NAMALWA (cell line): ENCODE measurements at places on chromosomes 7 and 10.

DNA sequence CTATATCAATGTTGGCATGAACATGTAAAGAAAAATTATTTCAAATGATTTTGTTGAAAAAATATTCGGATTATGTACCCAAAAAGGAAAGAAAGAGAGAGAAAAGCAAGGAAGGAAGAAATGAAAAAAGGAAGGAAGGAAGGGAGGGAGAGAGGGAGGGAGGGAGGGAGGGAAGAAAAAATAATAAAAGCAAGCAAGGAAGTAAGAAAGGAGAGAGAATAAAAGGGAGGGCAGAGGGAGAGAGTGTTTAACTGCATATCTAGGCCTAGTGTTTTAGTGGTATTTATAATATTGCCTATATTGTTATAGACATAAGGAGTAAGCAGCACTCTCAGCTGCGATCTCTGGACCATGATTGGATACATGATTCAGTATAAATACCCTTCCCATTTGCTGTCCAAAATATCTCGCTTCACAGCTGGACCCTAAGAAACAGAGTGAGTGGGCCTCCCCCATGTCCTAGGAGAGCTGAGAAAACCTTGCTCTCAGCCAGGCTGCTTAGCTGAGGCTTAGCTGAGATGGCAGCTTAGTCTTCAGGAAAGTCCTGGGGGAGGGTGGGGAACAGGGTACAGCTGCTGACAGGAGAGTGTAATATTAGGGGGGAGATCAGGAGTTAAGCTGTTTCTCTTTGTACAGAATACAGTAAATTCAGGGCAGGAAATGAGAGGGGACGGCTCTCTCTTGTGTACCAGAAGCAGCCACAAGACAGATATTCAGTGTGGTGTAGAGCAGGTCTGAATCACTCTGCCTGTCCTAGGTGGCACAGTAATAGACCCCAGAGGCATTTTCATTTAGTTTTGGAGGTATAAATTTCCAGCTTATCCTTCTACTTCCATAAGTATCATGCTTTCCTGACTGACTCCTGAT, 66.8 kb upstream of the TARP start:
- no peak for DNase-seq

GRCh38 chr7:51446785-51447184, 130.2 kb upstream of the COBL start:
- DNase-seq = no peak

DNA sequence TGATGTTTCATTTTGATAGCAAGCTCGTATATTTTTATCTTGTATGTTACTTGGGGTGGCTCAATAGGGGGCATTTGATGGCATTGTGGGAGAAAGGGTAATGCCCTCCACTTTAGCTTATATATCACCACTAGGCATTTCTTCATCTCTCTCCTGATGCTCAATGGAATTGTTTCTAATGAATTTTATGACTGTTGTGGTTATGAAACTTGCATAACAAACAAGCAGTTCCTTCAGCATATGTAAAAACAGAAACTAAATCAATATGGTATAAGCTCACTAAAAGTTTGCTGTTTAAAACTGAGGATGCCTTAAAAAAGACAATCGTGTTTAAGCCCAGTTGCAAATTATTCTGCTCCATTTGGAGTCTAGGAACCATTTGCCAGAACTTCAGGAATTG, 75.5 kb downstream of the CDK14 start:
- DNase-seq = no peak

GRCh38 chr7:33310546-33310945, 181.2 kb downstream of the BBS9 start:
- no peak for DNase-seq

GRCh38 chr7:12369756-12370155, 33.9 kb downstream of the VWDE start:
- DNase-seq = no peak

GRCh38 chr7:2069472-2069860, 163.3 kb downstream of the MAD1L1 start:
- no peak for DNase-seq

GRCh38 chr7:30998180-30998579, 34.4 kb downstream of the GHRHR start:
- DNase-seq = no peak

GRCh38 chr7:39838326-39838725, 111.7 kb upstream of the CDK13 start:
- peak; percentile 20 for DNase-seq
